NCI-H2171 treated with DMSO at 0.1 percent for 48 hours (cell line): ENCODE measurements at places on chromosomes 1 and 21.
A peak's percentile ranks its signal among the peaks of the same experiment; 100 is the strongest.

DNA sequence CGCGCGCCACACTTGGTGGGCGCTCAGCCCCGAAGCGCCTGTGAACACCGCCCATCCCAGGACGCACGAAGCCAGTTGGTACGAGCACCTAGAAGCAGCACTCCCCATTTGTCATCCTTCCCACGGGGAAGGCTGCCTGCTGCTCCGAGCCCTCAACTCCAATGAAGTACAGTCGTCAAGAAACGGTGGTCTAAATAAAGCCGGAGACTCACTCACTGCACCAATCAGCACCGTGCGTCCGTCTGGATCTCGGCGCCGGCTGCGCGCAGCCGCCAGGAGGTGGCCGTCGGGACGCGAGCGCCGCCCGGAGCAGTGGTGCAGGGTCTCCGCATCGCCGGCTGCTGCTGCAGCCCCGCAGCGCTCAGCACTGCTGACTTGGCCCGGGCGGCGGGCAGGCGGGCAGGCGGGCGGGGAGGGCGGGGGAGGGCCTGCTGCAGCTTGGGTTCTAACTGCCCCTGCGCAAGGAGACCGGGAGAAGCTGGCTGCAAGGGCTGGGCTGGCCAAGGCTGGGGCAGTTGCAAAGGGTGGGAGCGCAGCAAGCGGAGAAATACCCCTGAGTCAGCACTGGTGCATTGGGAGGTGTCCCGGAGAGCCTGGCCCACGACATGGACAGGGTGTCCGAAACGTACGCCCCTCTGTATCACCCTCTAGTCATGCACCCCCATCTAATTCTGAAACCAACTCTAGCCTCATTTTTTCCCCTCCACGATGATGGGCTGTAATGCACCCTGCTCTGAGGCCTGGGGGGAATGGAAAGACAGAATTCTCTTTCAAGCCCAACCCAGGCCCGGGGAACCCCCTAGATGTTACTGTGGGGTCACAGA lies 35.8 kb upstream of the H6PD start:
- peak; percentile 29 for DNase-seq

- peak; percentile 80 for DNase-seq
These were observed 21.9 kb downstream of the GPR161 start for GRCh38 chr1:168114845-168115244.

DNA sequence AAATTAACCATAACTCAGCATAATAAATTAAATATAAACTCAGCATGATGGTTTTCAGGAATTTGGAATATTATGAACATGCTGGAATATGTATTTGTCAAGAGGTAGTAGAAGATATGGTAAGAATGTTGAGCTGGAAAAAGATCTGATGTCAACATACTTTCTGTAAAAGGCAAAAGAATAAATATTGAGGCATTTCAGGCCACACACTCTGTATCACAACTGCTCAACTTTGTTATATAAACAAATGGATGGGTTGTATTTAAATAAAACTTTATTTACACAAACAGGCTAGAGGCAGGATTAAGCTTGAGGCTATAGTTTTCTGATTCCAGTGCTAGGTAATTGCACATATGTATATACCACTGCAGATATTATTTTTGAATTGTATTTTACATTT lies 1409.4 kb downstream of the MRPL39 start:
- no peak for DNase-seq

DNA sequence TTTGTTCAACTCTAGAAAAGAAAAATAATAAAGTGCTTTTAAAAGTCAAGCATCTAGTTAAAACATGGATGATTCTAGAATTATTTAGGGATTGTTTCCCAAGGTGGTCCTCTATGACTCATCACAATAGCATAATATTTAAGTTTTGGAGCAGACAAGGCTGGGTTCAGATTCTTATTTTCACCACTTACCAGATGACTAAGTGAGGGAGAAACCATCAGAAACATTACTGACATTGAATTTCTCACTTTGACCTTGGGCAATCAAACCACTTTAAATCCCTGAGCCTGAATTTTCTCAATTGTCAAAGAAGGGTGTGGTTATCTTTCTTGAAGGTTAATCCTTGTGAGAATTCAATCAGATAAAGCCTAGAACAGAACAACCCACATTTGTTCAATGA lies 102.5 kb upstream of the PTGFR start:
- no peak for DNase-seq

DNA sequence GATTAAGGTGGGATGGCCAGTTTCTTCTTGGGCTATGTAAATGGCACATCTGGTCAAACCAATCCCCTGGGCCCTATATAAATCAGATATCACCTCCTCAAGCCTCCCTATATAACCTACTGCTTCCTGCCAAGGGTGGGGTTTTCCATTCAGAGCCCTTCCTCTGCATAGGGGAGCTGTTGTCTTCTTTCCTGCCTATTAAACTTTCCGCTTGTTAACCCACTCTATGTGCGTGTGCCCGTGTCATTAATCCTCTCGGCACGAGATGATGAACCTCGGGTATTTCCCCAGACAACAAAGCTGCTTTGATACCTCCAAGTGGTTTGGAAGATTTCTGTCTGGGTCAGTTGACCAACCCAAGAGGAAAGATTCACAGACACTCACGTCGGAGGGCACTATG lies 19.3 kb upstream of the SERTAD4 start:
- DNase-seq, result no peak

GRCh38 chr1:82453511-82454185 lies 652.9 kb downstream of the ADGRL2 start:
- DNase-seq, result no peak

DNA sequence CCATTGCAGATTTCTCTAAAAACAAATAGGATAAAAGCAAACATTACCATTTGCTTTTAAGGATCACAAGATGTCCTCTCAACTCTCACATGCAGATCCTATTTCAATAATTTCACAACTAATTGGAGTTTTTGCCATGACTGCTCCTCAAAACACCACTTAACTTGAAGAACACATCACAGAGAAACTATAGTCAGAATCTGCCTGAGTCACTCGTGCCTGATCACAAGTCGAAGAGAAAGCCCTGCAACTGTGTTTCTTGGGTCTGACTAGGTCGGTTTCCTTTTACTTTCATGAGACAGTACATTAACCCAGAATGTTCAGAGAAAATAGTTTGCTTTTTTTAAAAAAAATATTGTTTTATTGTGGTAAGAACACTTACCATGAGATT lies 46.3 kb upstream of the SMYD2 start:
- DNase-seq, result peak; percentile 54

- no peak for DNase-seq
These were observed 1538.3 kb downstream of the NCAM2 start for GRCh38 chr21:22536509-22536908.

DNA sequence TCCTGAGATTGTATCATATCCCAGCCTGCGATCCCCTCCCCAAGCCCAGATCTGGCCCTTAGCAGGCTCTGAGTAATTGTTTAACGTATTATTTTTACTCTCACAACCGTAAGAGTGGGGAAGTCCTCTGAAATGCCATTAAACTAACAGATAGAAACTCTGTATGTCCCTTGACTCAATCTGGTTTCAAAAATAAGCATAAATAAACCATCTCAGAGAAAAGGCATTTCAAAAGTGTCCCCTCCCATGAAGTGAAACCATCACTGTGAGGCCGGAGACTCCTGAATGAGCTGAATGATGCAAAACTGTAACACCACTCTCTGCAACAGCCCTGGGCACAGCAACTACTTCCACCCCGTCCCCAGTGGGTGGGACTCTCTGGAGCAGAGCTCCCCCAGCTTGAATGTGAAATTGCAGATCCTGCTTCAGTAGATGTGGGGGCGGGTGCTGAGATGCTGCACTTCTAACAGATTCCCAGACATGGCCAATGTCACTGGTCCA lies 104.1 kb downstream of the SYF2 start:
- DNase-seq, result no peak

DNA sequence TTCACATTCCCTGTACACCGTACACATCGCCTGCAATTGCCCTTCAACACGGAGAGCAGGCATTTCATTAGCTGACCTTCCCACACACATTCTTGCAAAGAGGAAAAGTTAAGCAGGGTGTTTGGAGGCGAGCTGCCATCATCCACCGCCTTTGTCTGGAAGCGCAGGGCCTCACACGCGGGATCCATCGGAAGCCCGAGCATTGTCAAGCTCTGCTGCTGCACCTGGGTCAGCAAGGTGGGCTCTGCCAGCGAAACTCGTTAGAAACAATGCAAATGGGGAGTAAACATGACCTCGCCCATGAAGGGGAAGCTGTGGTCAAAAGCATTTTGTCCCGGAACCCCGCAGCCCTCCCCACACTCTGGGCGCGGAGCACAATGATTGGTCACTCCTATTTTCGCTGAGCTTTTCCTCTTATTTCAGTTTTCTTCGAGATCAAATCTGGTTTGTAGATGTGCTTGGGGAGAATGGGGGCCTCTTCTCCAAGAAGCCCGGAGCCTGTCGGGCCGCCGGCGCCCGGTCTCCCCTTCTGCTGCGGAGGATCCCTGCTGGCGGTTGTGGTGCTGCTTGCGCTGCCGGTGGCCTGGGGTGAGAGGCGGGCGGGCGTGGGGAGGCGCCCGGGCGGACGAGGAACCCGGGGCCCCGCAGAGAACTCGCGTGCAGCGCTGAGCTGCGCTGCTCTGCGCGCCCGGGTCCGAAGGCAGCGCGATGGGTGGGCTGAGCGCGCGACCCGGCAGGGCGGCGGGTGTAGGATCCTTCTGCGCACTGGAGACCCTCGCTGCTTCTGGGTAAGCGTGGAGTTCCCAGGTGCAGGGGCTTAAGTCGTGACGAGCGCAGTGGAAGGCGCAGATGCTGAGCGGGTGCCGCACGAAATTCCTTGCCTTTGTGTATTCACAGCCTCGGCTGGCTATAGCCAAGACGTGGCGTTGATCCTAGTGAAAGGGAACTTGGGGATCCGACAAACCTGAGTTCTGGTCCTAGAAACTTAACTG lies at the start of gene CR1:
CR1 (plus strand) TSS at position 357 of the 992 bp plus-strand sequence; CDS start at position 468, 111 bp downstream.
- no peak for DNase-seq

GRCh38 chr1:215132156-215132555 lies 49.6 kb downstream of the KCNK2 start:
- DNase-seq, result no peak

- no peak for DNase-seq
These were observed 114.9 kb downstream of the SLC35F3 start for GRCh38 chr1:234019387-234019786.

GRCh38 chr1:117136749-117137148 lies 15.2 kb upstream of the TRIM45 start:
- no peak for DNase-seq

GRCh38 chr1:201646411-201647022 lies 107.6 kb downstream of the NAV1 start:
- no peak for DNase-seq

DNA sequence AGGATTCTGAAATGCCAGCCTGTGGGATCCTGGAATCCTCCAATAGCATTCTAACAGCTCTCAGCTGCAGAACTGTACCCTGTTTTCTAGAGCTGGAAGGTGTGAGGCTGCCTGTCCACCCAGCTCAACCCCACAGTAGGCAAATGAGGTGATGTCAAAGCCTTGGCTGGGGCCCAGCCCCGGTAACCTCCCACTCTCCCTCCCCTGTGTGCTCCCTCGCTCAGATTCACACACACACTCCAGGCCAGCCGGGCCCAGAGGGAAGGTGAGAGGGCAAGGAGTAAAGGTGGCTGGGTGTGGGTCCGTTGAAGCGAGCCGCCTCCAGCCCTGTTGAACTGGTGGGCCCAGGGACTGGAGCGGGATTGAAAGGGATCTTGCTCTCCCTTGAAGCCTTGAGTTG lies at the start of gene BSND:
BSND (plus strand) TSS at position 257 of the 400 bp plus-strand sequence. CDS start 254 bp downstream, outside the sequence.
- no peak for DNase-seq

- DNase-seq, result no peak
These were observed 592 bp downstream of the AGRN start for GRCh38 chr1:1020415-1021009.

GRCh38 chr1:67834246-67834877 lies 1.1 kb upstream of the GNG12 start:
- DNase-seq, result peak; percentile 40

DNA sequence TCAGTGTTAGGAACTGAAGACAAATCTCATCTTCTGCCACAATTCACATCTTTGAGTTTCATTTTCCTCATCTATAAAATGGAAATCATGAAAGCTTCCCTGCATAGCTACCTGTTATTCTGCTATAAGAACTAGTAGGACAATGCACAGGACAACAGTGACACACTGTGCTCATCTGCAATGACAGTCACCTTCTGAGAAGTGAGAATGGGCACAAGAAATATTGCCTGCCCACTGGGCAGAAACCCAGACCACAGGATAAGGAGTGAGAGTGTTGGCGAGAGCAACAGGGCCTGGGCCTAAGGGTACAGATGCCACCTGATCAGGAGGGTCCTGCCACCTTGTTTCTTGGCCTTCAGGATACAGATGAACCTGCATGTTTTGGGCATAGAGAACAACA lies 23.3 kb upstream of the ARTN start:
- no peak for DNase-seq

- no peak for DNase-seq
These were observed 1.6 kb downstream of the COL11A1 start for GRCh38 chr1:103106426-103107341.

DNA sequence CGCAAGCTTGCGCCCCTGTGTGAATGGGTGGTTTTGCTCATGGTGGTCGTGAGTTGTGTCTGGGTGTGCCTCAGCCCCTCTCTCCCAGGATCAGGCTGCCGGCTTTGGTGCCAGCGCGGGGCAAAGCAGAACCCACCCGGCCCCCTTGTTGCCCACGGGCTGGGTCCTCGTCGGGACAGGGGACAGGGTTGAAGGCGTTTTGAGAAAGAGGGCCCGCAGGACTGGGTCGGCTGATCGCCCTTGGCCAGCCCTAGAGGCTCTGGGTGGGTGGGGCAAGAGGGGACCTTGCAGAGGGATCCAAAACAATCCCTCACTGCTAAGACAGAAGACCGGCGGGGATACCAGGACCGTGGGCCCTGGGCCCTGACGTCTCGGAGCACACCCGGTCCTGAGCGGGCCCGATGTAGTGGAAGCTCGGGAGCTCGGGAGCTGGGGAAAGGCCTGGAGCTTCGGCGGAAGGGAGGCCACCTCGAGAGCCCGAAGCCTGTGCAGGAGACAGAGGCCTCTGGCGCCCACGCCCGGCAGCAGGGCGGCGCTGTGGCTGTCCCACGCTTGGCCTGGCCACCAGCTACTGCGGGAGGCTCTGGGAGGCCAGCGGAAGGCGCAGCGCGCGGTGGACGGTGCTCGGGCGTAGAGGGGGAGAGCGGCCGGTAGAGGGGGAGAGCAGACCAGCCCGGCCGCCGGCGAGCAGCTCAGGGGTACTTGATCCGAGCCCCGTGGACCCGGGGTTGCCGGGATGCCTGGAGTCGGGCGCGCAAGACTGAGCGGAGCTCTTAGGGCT lies 2.8 kb upstream of the ZNF678 start:
- DNase-seq, result no peak

- DNase-seq, result no peak
These were observed 101.5 kb upstream of the RAB4A start for GRCh38 chr1:229169399-229169798.

DNA sequence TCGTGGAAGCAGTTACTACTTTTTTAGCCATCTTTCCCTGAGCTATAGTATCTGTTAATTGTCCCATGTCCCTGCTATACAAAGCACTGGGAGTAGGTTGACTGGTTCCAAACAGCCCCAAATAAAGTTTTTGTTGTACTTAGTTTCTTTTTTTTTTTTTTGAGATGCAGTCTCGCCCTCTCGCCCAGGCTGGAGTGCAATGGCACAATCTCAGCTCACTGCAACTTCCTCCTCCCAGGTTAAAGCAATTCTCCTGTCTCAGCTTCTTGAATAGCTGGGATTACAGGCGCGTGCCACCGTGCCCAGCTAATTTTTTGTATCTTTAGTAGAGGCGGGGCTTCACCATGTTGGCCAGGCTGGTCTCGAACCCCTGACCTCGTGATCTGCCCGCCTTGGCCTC lies 3.3 kb downstream of the NCSTN start:
- DNase-seq, result no peak
